Upper lobe of right lung (tissue), 1 donor: ENCODE measurements at places on chromosomes 5 and 9. TPM values are rescaled to one million over a fixed set of nuclear protein-coding genes. Genes with fewer than 3 reads are reported as not detected.

GRCh38 chr9:95494416-95495371, 22.1 kb downstream of the PTCH1 start:
- H3K4me3 ChIP-seq: no peak overlapping the region
- no peak for DNase-seq
- H3K27me3 ChIP-seq: no peaks in the 10 kb centered on the region
- H3K4me1 ChIP-seq: peaks cover 31% of the 10 kb centered on the region
- H3K27ac ChIP-seq: no peak overlapping the region

Gene CCNI2
- 0.55 TPM for total RNA-seq

Gene SLCO6A1
- not detected for total RNA-seq

GRCh38 chr9:93129691-93130500, 4.2 kb downstream of the NINJ1 start:
- no peak overlapping the region for H3K4me3 ChIP-seq
- DNase-seq: no peak
- peak overlapping the region; percentile 96 for H3K27ac ChIP-seq

DNA sequence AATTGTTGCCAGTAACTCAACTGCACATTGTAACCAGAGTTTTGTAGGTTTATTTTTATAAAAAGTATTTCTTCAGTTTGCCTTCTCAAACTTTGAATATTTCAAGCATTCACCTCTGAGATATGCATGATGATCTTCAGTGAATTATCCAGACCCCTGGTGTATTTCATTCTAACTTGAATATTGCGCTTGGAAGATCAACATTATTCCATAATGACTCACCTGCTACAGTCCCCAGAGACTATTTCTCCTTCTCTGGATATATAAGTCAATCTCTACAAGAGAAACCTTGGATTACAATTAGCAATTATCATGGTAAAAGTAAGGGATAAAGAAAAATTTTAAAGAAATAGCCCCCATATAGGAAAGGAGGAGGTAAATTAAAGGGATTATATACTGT, 1041.0 kb downstream of the TLE1 start:
- no peaks in the 10 kb centered on the region for H3K36me3 ChIP-seq
- H3K4me3 ChIP-seq: no peak overlapping the region
- H3K4me1 ChIP-seq: peaks cover 4% of the 10 kb centered on the region
- DNase-seq: no peak
- H3K27me3 ChIP-seq: no peaks in the 10 kb centered on the region

- H3K27me3 ChIP-seq: no peaks in the 10 kb centered on the region
- no peak overlapping the region for H3K4me3 ChIP-seq
- H3K4me1 ChIP-seq: no peaks in the 10 kb centered on the region
- no peak for DNase-seq
Observed at GRCh38 chr9:98367371-98367900, 112.0 kb upstream of the TBC1D2 start.

Gene PCDHGB5
- 11.0 TPM for total RNA-seq

Gene HRH2
- 8.2 TPM for total RNA-seq

DNA sequence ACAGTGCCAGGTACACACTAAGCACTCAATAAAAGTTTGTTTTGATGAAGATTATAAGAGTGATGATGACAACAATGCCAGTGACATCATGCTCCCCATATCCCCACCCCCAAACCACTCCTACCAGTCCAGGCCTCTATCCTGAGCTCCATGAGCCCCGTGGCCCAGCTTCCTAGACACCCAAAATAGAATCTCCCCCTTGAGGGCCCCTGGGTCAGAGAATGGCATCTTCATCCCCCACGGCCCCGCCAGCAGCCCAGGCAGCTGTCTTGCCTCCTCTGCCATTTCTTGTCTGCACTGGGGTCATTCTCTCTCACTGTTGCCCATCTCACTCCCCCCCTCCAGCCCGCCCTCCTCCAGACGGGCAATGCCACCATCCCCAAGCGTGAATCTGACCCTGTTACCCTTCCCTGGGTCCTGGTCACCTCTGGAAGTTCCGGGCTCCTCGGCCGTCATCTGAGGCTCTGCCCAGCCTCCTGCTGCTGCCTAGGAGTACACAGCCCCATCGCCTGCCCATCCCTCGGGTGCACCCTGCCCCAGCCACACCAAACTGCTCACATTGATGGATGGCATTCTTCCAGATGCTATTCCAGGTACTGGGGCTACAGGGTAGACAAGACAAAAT, 76.8 kb upstream of the LMX1B start:
- DNase-seq: peak; percentile 48
- no peak overlapping the region for H3K4me3 ChIP-seq
- H3K27ac ChIP-seq: no peak overlapping the region
- no peaks in the 10 kb centered on the region for H3K36me3 ChIP-seq

Gene HAPLN1
- 0.12 TPM for total RNA-seq

GRCh38 chr5:135376961-135377624, 21.9 kb downstream of the MACROH2A1 start:
- peaks cover 24% of the 10 kb centered on the region for H3K4me1 ChIP-seq
- H3K4me3 ChIP-seq: no peak overlapping the region
- DNase-seq: no peak
- H3K36me3 ChIP-seq: peaks cover 73% of the 10 kb centered on the region
- no peak overlapping the region for H3K27ac ChIP-seq

Gene DCTN3
- 59.3 TPM for total RNA-seq

Gene IL9
- total RNA-seq: not detected

GRCh38 chr5:61933787-61934626, 372.0 kb upstream of the KIF2A start:
- no peaks in the 10 kb centered on the region for H3K4me1 ChIP-seq
- no peak overlapping the region for H3K27ac ChIP-seq
- DNase-seq: no peak

- no peak for DNase-seq
- no peak overlapping the region for H3K4me3 ChIP-seq
- no peaks in the 10 kb centered on the region for H3K27me3 ChIP-seq
- H3K27ac ChIP-seq: no peak overlapping the region
Observed at GRCh38 chr9:2227144-2227867, 212.2 kb downstream of the SMARCA2 start.

Gene F2RL1
- total RNA-seq: 8.0 TPM

DNA sequence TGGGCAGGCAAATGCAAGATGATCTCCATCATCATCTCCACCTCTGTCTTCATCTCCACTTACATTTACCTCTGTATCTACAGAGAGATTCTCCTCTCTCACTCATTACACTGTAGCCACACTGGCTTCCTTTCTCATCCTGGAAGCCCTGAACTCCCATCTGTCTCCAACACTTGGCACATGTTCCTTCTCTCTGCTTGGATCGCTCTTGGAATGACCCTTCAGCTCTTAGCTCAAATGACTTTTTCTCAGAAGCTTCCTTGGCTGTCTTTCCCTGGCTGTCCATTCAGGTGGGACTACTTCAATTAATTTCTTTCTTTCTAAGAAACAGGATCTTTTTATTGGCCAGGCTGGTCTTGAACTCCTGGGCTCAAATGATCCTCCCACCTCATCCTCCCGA, 120.0 kb upstream of the KLF4 start:
- DNase-seq: no peak
- no peaks in the 10 kb centered on the region for H3K4me1 ChIP-seq
- H3K36me3 ChIP-seq: no peaks in the 10 kb centered on the region

- H3K27ac ChIP-seq: no peak overlapping the region
- no peaks in the 10 kb centered on the region for H3K27me3 ChIP-seq
- H3K36me3 ChIP-seq: no peaks in the 10 kb centered on the region
- no peak overlapping the region for H3K4me3 ChIP-seq
Observed at GRCh38 chr9:130173666-130173983, 1.4 kb downstream of the NCS1 start.

DNA sequence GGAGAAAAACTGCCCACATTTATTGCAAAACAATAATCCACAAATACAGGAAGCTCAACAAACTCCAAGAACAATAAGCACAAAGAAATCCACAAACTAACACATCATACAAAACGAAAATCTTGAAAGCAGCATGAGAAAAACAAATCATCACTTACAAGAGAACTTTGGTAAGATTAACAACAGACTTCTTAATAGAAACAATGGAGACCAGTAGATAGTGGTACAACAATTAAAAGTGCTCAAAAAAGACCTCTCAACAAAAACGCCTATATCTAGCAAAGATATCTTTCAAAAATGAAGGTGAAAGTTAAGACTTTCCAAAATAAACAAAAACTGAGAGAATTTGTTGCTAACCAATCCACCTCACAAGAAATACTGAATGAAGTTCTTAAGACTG, 38.4 kb downstream of the CDKL3 start:
- H3K27me3 ChIP-seq: no peaks in the 10 kb centered on the region
- no peak overlapping the region for H3K4me3 ChIP-seq
- H3K36me3 ChIP-seq: no peaks in the 10 kb centered on the region
- H3K27ac ChIP-seq: no peak overlapping the region

Gene ADCY2
- 0.17 TPM for total RNA-seq

Gene TPM2
- total RNA-seq: 161 TPM

DNA sequence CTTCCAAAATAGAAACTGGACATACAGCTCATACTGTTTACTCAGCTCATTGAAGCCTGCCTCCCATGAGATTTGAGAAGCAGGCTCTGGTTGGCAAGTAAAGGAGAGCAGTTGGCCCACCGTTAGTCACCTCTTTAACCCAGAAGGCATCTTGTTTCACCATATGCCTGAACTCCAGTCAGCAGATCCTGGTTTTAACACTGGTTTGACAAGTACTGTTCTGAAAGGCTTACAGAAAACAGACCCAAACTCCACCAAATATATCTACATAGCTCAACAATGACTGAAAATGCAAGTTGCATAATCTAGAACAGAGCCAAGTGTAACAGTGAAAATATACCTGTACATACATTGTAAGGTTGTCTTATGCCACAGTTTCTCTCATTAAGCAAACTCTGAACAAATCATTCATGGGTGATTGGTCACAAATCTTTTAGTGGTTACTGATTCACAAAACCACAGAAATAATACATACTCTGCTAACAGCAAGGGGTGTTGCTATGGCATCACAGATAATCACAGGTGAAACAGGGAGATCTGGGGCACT, 198.8 kb downstream of the BNC2 start:
- H3K36me3 ChIP-seq: no peaks in the 10 kb centered on the region
- H3K27ac ChIP-seq: no peak overlapping the region
- no peak for DNase-seq

DNA sequence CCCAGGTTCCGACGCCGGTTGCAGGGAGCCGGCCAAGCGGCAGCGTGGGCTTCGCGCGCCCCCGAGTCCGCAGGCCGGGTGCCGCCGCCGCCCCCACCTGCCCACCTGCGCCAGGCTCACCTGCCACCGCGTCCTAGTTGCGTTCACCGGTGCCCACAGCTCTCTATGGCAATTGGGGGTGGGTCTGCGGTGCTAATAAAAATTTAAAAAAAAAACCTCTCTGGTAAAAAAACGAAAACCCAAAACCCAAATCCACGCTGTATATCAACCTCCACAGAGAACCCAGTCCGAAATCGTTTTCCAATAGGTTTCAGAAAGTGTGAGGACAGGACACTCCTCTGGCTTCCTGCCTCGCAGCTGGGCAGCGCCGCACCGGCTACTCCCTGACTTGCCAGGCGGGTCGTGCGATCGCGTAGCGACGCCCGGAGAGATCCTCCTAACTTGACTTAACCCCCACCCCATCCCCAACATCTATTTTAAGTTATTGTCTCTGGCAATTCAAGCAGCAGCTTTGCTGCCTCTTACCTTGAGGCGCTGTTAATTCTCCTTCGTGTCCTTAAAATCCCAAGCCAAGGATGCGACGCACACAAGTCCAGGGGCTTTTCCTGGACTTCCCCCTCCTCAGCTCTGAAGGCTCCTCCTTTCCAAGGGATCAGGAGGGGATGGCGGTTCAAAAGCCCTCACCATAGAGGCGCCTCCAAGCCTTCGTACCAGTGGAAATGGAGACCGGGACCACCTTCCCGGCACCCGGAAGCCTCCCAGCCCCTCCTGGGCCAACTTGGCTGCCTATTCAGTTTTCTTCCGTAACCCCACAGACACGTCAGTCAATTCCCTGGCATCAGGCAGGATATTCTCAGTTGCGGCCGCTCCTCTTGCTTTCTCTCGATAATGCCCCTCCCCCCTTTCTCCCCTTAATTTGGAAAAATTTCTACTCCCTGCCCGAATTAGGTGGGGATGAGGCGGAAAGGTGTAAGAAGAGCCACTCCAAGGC, 1639.4 kb upstream of the C9orf72 start:
- H3K27ac ChIP-seq: no peak overlapping the region
- H3K27me3 ChIP-seq: peaks cover 70% of the 10 kb centered on the region
- peak overlapping the region; percentile 31 for H3K4me3 ChIP-seq

Gene NAIP
- total RNA-seq: 28.8 TPM

DNA sequence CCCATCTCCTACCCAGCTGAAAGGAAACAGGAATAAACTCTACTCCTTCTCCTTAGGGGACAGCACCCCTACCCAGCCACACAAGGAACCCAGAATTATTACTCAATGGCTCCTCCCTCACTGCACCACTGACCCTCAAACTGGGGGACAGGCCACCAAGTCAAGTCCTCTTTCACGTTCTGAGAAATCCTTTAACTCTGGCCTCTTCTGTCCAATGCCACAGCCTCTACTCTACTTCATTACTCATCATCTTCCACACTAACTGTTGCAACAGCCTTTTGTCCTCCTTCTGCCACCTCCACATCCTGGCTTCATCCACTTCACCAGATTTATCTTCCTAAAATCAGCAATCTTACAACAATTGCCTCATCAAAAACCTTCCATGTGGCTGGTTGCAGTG, 6.8 kb downstream of the TTC39B start:
- DNase-seq: no peak
- peaks cover 30% of the 10 kb centered on the region for H3K4me1 ChIP-seq
- no peaks in the 10 kb centered on the region for H3K27me3 ChIP-seq
- H3K27ac ChIP-seq: peak overlapping the region; percentile 58
- H3K36me3 ChIP-seq: no peaks in the 10 kb centered on the region

GRCh38 chr9:125529589-125530515, 177.2 kb downstream of the MAPKAP1 start:
- no peaks in the 10 kb centered on the region for H3K36me3 ChIP-seq
- H3K4me3 ChIP-seq: no peak overlapping the region
- peaks cover 11% of the 10 kb centered on the region for H3K4me1 ChIP-seq
- no peak overlapping the region for H3K27ac ChIP-seq
- no peaks in the 10 kb centered on the region for H3K27me3 ChIP-seq

DNA sequence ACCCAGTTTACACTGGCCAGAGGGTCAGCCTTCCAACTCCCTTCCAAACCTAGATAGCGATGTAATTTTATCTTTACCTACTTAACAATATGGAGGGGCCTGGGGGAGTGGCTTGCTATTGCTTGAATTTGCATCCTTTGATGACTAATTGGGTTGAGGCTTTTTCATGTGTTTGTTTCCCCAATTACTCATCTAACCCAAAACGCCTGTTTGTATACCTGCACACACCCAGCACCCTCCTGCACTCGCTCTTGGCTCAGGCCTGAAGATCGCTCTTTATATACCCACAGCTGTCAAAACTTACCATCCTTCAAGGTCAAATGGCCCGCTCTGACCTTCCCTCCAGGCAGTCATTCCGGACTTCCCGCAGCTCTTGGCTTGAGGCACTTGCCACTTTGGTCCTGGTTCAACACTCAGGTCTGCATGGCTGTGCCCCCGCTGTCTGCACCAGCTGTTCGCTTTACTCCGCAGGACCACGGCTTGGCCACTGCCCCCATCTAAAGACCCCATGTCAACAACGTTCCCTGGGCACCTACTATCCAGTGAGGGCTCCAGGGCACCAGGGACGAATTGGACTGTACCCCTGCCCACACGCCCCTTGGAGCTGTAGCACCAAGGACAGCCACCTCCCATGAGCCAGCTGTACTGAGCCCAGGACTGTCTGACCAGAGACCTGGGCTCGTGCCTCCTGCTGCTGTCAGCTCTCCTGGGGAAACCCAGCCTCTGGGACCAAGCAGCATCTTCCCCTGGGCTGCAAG, 76.1 kb upstream of the ADAMTS2 start:
- no peak overlapping the region for H3K27ac ChIP-seq
- H3K4me3 ChIP-seq: no peak overlapping the region
- peak; percentile 40 for DNase-seq
- H3K4me1 ChIP-seq: no peaks in the 10 kb centered on the region
- H3K36me3 ChIP-seq: no peaks in the 10 kb centered on the region

GRCh38 chr9:7229571-7229970, 471.8 kb downstream of the KDM4C start:
- no peaks in the 10 kb centered on the region for H3K36me3 ChIP-seq
- no peak for DNase-seq
- H3K4me1 ChIP-seq: no peaks in the 10 kb centered on the region
- H3K4me3 ChIP-seq: no peak overlapping the region
- H3K27ac ChIP-seq: no peak overlapping the region
